ENCODE measurements at places on chromosomes 1 and 21.

DNA sequence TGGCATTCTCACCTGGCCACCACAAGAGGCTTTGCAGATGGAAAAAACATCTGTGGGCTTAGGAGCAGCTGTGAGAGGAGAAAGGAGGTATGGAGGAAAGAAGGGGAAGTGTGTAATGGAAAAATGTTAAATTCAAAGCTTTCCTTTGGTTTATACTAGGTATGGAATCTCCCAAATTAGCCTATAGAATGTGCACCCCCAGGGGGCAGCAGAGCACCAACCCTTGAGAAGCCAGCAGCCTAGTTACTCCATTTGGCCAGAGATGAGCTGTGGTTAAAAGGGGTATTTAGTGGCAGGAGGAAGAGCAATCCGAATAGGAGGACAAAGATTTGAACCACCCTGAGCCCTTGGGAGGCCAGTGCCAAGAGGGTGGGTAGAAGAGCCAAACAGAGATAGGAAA lies 97.5 kb upstream of the CTTNBP2NL start:
- peak; percentile 66 for DNase-seq

DNA sequence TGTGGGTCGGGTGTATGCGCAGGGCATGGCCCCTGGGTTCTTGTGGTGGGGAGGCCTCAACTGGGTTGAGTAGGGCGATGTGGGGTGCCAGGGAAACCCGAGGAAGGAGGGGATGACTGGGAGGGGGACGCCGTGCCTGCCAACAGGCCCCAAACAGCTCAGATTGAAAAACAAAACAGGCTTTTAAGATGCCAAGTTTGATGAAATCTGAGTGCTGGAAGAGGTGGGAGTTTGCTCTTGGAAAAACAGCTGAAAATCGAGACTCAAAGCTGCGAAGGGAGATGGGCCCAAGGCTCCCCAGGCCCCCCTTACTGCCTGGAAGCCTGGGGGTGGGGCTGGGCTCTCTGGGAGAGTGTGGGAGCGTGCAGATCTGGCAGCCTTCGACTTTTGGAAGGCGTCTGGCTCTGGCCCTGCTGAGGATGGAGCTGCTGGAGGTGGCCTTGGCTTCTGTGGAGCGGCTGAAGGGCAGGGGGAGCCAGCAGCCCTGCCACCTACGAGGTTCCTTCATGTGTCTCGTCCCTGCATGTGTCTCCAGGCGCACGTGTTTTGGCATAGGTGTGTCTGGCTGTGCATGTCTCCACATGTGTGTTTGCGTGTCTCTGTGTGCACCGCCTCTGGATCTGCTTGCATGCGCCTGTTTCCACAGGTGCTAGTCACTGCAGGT lies 33.3 kb downstream of the PTPRF start:
- DNase-seq = no peak

DNA sequence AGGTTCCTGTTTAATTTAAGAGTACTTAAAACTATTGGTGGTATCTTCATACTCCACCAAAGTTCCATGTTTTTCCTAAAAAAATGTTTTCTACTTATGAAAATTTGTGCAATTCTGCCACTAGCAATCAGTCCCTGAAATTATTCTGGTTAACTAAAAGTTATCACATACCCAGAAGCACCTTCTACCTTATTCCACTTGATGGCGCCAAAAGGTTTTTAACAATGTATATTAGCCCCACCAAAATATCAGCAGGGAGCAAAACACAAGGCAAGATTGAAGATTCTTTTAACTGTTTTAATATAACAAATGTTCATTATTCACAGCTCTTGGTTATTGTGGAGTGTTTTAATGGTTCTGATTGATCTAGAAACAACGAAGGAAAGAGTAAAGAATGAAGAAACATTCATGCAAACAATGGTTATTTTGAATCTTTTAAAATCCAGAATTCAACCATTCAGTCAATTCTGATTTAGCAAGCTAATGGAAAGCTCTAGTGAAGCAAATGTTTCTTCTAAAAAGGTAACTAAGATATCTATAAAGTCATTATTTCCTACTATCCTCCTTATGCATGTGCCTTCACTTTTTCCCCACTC lies 67.2 kb downstream of the TTLL7 start:
- DNase-seq = peak; percentile 60

GRCh38 chr1:9845914-9846313 lies 22.1 kb upstream of the CLSTN1 start:
- DNase-seq = no peak

DNA sequence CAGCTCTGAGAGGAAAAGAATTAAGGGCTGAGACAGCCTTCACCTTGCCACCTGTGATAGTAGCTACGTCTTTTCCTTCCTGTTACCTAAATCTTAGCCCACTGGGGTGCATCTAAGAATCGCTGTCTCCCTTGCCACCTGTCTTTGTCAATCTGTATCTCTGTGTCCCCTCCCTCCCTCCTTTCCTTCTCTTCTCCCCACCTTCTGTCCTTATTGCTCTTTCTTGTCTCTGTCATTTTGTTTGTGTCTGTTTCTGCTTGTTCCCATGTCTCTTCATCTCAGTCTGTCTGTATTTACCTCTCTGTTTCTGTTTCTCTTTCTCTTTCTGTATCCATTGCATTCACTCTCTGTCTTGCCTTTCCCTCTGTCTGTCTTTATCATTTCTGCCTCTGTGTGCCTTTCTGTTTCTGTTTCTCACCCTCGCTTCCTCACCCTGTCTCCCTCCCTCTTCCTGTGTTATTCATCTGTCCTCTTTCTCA lies 30.2 kb downstream of the SLC22A15 start:
- DNase-seq = no peak

GRCh38 chr1:30471307-30471706 lies 252.1 kb downstream of the MATN1 start:
- DNase-seq = no peak

DNA sequence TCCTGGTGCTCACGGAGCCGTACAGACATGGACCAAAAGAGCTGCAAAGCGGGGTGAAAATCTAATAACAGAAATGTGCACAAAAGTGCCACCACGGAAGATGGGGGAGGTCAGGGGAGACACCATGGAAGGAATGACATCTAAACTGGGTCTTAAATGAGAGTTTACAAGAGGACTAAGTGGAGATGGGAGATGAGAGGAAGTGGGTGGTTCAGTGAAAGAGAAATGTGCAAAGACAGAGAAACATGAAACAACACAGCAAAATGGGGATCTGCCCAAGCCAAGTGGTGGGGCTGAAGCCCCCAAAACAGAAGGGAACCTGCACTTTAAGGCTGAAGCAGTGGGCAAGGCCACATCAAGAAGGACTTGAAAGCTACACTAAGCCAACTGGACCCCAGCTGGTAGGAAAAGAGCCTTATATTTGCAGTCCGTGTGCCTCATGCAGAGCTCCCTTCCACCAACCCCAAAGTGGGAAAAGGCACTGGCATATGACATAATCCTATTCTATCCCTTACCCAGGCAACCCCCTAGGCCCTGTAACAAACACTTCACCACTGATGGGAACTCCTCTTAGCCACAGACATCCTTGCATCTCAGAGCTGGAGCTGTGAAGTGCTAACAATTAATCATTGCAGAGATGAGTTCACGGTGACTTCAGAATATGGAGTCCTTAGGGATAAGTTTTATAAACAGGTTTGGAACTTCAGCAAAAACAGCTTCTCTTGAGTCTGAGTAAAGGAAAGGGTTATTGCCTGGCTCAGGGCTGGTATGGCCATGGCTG lies 198.6 kb upstream of the EDN2 start:
- peak; percentile 87 for DNase-seq

DNA sequence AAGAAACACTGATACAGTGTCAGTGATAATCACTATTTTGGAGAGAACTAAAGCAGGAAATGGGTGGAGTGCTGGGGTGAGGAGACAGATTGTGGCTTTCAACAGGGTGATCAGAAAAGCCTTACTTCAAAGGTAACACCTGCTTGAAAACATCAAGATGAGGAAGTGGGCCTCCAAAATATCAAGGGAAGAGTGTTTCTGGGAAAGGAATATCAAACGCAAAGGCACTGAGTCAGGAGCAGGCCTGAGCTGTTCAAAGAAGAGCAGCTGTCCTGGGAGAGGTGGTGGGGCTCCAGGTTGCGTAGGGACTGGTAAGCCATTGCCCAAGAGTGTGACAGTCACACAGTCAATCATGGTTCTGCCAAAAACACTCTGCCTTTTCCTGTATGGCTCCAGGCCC lies 47.1 kb upstream of the ATP1A1 start:
- DNase-seq = no peak

GRCh38 chr21:18608226-18608625 lies 204.6 kb upstream of the TMPRSS15 start:
- no peak for DNase-seq

DNA sequence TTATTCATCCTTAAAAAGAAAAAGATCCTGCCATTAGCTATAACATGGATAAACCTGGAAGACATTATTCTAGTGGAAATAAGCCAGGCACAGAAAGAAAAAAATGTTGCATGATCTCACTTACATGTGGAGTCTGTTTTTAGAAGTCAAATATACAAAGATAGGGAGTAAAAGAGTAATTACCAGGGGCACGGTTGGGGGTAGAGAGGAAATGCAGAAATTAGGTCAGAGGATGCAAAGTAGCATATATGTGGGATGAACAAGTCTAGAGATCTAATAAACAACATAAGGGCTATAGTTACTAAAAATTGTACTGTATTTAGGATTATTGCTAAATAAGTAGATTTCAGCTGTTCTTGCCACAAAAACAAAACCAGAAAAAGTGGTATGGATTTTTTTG lies 61.4 kb upstream of the CD53 start:
- no peak for DNase-seq

DNA sequence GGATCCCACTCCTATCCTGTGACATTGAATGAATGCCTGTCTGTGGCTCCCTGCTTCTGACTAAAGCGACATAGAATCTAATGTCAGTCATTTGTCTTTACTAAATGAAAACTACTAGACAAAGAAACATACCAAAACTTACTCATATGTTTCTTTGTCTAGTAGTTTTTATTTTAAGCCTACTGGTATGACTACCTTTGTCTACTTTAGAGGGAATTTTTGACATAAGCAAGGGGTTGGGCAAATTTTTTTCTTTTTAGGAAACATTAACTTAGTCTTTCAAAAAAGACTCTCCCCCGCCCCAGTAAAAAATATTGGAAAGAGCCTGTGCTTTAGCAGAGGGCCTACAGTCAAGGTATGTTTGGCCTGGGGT lies 4.9 kb downstream of the NEK7 start:
- no peak for DNase-seq

GRCh38 chr1:28322194-28322593 lies 6.6 kb upstream of the MED18 start:
- no peak for DNase-seq

DNA sequence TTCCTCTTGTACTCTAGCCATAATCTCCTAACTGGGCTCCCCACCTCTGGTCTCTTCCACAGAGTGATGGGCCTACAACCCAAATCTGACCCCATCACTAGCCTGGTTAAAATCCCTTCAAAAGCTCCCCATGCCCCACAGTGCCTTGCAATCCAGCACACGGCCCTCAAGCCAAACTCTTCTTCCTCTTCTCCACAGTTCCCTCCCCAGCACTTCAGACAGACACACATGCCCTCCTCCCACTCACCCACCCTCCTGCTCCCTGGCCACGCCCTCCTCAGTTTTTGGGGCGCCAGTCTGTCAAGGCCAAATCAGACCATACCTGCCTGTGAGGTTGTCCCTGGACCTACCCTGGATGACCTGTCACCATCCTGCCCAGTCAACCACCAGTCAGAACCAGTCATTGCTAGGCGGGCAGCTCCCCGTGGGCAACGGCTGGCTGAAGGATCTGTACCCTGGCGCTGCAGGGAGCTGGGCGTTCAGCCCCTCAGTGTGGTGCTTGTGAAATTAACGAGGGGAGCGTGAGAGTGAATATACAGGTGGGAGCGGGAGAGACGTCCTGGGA lies 753 bp downstream of the C1orf210 start:
- DNase-seq = no peak
